ENCODE measurements at places on chromosomes 2 and 18.

GRCh38 chr18:70256184-70256583, 32.7 kb upstream of the SOCS6 start:
- DNase-seq: no peak

DNA sequence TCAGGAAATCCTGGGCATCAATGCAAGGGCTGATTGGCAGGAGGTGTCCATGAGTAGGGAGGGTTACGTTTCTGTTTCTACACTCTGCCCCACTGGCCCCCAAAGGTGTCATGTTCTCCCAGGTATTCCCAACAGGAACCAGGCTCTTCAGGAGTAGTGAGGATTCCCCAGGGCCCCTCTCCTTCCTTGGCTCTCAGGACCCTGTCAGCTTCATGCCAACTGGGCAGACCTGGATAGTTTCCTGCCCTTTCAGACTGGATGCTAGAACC, 480.6 kb upstream of the HS6ST1 start:
- DNase-seq: no peak

DNA sequence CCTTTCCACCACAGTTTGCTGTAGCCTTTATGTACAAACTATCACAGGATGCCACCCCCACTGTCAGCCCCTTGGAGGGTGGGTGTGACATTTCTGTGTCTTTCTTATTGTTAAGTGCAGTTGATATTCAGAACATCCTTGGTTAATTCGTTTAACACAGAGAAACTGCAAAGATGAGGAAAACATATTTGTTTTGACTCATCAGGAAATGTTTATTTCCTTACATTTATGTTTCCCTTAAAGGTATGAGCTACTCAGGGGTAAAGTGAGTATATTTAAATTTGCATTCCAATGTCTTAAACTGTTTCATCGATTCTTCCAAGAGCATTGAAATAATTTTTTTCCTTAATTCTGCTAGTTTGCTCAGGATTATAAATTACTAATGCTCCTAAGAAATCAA, 243.4 kb downstream of the RDH14 start:
- DNase-seq: no peak

GRCh38 chr18:44997174-44997573, 316.5 kb downstream of the SETBP1 start:
- DNase-seq: no peak

DNA sequence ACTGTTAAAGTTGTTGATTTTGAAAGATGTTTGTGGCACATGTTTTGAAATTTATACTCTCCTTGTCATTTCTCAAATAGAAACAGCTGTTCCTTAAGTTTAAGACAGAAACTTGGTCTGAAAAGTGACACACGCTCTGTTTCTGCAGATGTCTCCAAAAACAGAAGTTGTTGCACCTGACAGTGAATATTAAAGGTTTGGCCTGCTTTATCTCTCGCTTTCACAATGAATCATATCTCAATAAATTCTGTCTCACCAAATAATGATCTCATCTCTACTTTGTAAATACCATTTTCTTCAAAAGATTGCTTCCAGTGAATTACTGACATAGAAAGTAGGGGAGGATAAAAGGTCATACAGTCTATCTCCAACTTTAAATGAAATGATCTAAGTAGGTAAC, 294.9 kb upstream of the SYT4 start:
- no peak for DNase-seq

GRCh38 chr18:73485166-73485565, 617.4 kb upstream of the NETO1 start:
- DNase-seq: no peak

- no peak for DNase-seq
Observed at GRCh38 chr2:26072925-26073768, 39.3 kb downstream of the RAB10 start.

- no peak for DNase-seq
Observed at GRCh38 chr2:217468042-217468830, 534.6 kb downstream of the TNS1 start.

- no peak for DNase-seq
Observed at GRCh38 chr2:50556934-50557575, 474.9 kb downstream of the NRXN1 start.

DNA sequence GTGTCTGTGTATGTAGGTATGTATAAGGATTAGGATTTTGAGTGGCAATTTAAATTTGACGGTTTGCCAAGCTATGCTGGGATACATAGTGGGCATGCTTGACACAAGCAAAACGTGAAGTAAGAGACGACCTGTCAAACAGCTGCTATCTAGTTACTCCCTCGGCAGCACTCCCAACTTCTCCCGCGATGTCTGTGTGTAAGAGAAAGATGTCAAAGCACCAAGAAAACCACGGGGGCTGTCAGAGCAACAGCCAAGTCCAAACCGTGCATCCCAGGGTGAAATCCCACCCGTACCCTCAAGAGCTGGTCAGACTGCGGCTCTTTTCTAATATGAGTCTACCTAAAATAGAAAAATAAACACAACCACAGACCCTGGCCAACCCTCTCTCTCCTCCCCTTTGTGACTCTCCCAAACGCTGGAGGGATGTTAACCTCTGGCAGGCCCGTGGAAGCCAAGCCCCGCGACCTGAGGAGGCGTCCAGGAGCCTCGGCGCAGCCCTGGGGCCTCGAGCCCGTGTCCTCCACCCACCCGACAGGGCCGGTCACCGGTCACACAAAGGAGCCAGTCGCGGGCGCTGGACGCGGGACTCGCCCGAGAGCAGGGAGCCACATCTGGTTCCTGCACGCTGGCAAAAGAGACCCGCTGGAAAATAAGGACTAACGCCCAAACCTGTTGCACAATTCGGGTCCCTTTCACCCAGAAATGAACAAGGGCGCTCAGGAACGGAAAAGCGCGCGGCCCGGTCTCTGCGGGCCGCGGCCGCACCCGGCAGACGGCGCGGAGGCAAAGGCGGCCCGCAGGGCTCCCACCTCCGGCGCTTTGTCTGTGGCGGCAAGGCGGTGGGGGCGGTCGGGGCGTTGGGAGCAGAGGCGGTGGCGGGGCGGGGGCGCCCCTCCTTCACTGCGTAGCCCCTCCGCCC, 925 bp downstream of the SESTD1 start:
- DNase-seq: no peak

DNA sequence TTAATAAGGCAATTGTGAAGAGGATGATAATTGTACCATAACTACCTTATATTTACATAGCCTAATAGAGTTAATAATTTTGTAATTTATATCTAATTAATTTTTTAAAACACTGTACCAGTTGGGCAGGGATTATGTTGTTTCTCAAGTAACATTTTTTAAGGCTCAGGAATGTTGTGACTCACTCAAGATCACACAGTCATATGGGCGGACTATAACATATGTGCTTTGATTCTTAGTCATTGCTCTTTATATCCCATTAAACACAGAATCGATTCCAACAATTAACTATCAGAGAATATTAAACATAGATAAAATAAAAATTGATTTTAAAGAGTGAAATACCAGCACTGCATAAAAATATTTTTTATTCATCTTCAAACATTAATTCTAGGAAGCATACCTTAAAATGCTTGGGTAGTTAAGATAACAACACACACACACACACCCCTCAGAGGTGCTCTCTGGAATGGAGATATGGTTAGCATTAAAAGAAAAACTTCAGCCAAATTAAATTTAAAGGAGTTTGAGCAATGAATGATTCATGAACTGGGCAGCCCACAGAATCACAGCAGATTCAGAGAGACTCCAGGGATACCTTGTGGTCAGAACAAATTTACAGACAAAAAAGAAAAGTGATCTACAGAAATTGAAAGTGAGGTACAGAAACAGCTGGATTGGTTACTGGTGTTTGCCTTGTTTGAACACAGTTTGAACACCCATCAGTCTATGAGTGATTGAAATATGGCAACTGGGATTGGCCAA, 869.4 kb upstream of the ID2 start:
- DNase-seq: no peak

DNA sequence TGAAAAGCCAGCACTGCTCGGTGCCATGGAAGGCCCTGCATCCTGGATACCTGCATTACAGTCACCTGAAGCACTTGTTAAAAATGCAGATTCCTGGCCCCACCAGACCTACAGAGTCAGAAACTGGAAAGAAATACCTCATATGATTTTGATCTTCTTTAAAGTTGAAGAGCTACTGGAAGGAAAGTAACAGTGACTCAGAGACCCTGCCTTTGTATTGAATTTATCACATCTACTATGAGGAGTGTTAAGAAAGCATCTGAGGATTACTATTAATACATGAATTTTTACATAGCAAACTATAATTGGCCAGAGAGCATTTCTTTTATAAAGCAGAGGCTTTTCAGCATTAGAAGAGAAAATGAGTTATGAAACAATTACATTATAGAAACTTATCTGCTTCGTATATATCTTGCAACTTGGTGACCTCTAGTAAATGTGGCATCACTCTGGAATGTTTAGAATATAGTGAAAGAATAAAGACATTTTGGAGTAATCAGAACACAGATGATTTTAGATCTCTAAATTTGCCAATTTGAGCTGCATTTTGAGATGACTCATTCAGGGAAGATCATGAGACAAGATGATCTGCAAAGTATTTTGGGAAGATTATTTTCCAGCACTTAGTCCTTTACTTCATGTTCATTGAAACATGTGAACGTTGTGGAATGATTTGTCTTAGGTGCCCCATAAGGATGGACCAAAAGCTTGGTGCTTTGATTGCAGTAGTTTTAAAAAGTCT, 12.2 kb downstream of the PTPRM start:
- DNase-seq: no peak
